ENCODE measurements at places on chromosomes 11 and 22.

DNA sequence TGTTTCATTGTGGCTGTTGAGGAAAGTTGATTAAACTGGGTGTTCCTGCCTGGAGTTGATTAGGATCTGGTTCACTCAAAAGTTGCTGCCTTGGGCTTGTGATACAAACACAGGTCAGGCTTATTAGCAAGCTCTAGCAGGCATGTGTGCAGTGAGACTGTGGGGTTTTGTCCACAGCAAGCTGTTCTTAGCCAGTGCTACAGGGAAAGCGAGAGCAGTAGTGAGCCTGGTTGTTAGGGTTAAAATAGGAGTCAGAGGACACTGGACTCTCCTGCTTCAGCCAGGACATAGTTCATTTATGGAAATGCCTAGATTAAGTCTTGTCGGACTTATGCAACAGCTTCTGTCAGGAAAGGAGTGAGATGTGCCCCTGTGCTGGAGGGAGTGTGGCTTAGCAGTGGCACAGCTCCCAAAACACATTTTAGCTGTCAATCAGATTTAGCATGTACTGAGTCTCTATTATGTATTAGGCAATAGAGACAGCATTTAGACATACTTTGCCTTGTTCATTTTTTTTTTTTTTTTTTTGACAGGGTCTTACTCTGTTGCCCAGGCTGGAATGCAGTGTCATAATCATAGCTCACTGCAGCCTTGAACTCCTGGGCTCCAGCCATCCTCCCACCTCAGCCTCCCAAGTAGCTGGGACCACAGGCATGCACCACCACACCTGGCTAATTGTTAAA lies 8.7 kb downstream of the SNRPD3 start:
- DNase-seq: peak; percentile 36

GRCh38 chr11:132231656-132232347 lies 861.4 kb downstream of the NTM start:
- no peak for DNase-seq

GRCh38 chr11:121936781-121937447 lies 179.1 kb downstream of the BLID start:
- no peak for DNase-seq

DNA sequence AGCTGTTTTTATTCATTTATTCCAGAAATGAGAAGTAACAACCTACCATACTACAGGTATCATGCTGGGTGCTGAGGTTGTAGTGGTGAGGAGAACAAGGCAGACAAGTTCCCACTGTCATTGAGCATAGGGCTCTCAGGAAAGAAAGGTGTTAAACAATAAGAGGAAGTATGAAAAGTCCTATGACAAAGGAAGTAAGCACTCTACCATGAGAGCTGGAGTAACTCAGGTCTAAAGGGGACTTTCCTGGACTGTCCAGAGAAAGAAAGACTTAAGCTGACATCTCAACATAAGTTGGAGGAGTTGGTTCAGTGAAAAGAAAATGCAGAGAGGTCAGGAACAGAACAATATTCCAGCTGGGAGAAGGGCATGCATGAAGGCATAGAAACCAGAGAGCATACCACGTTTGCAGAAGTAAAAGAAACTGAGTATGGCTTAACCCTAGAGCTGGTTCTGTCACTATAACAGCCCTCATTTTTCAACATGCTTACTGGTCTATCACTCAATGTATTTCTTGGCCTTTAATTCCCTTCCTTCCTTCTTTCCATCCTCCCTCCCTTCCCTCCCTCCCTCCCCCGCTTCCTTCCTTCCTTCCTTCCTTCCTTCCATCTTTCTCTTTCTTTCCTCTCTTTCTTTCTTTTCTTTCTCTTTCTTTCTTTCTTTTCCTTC lies 137.8 kb upstream of the BDNF start:
- DNase-seq: no peak

GRCh38 chr11:32113200-32113919 lies 22.5 kb downstream of the RCN1 start:
- DNase-seq: no peak

DNA sequence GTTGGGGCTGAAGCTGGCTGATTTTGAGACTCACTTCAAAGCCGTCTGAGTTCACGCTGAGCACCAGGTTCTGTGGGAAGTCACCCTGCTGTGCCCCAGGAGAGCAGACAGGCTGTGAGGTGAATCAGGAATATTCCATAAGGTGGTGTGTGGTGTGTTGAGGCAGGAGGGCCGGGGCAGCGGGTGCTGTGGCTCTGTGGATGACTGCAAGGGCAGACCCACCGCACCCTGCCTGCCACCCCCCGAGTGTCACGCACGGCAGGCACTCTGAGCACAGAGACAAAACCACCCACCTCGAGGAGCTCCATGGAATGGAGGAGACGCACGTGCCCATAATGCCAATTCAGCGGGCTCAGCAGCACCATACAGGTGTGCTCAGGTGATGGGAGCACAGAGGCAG lies 147.8 kb downstream of the PKNOX2 start:
- no peak for DNase-seq

- no peak for DNase-seq
Observed at GRCh38 chr11:22177186-22177585, 15.7 kb upstream of the ANO5 start.

DNA sequence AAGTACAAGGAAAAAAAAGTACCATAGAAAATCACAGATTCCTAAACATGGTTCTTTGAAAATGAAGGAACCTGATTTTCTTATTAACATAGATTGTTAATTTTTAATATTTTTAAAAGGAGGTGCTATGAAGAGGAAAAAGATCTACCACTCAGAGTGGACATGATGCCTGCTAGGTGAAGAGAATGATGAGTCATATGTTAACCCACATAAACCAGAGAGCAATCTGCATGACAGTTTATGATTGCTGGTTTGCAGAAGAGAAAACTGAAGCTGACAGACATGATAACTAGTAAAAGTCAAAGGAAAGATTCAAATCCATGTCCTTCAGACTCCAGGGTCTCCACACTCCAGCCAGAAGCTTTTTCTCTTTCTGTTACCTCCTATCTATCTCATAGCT lies 1231.7 kb downstream of the LRRC4C start:
- DNase-seq: no peak

DNA sequence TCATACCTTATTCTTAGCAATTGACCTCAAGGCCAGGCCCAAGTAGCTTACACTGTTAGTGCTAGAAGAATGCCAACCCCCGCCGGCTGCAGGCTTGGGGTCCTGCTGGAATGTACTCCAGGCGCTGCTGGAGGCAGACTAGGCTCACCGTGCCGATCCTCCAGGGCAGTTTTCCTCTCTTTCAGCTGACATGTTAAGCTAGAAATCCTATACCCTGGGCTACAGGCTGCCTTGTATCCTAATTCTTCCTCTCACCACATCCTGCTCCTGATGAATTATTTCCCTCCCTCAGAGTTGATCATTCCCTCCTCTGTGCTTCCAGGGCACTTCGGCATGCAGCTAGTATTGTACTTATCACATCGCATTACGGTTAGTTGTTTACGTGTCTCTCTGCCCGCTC lies 3.4 kb downstream of the SPTBN2 start:
- no peak for DNase-seq
